CD4-positive, alpha-beta T cell treated with Interleukin-1 beta for 1 hour (primary cell): ENCODE measurements at places on chromosomes 3 and 15.

DNA sequence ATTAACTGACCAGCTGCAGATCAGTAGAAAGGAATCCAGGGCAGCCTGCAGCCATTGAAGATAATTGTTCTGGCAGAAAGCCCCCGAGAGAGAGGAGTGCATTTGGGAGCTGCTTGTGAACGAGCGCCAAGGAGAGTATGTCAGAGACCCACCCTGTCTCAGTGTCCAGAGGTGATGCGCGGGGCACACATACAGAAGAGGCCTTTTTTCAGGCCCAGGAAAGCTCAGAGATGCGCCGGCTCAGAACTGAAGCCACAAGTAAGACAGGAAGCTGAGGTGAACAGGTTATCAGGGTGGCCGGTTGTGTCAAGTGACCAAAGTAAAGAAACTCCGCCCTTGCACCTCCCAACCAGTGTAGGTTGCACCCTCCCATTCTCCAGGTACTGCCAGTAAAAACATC lies 59.8 kb upstream of the HEG1 start:
- DNase-seq, result no peak

DNA sequence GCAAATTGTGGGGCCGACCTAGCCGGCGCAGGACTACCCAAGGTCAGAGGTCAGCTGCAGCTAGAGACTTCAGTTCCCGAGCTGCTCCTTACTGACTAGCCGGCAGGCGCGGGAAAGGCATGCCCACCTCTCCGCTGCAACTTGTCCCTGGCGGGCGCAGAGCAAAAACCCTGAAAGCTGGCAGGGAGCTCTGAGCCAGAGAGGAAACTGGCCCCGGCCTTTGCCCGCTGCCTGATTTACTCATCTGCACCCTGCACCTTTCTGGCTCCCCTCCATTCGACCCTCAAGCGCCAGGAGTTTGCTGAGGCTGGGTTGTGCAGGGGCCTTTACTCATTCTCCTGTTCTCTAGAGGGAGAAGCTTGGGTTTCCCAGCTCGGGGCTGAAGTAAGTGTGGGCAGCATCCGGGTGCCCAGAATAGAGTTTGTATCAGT lies 1.5 kb downstream of the ZIC4 start:
- no peak for DNase-seq

DNA sequence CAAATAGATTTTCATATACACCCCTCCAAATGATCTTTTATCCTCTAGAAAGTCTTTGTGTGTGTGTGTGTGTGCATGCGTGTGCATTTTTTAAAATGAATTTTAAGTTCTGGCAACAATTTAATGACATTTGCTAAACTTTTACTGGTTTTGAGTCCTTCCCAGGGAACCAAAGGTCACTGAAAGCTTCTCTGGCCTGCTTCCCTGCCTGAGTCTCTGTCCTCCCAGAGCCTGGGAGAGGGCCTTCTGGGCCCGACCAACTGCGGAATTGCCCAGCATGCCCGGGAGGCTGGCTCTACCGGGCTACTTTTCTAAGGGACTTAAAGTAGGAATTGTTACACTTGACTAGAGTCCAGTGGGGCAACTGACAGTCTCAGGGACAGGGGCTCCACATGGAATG lies 7.4 kb upstream of the RBPMS2 start:
- DNase-seq, result no peak

DNA sequence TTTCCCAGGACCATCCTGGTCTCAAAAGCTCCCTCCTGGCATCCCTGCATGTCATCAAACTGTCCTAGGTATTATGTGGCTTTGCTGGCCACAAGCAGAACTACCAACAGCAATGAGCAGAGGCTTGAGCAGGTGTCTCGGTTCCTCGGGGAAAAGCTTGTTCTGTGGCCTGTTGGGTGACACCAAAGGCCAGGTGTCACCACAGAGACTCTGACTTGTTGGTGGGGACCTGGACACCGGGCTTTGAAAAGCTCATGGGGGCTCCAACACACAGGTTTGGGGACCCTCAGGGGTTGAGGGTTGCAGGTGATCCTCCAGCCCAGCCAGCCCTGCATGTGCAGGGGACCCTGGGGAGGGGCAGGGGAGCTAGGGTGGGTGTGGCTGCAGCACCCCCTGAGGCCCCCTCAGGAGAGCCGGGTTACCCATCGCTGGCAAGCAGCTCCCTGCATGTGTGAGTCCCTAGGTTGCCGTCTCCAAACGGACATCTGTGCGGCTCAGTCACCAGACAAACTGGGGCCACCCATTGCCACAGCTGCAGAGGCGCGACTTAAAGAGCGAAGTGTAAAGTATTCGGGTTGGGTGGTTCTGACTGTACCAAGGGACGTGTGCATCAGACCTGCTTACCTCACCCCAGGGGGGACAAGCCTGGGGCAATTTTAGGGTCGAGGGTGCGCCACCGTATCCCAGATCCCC lies 140.1 kb downstream of the CHSY1 start:
- no peak for DNase-seq

DNA sequence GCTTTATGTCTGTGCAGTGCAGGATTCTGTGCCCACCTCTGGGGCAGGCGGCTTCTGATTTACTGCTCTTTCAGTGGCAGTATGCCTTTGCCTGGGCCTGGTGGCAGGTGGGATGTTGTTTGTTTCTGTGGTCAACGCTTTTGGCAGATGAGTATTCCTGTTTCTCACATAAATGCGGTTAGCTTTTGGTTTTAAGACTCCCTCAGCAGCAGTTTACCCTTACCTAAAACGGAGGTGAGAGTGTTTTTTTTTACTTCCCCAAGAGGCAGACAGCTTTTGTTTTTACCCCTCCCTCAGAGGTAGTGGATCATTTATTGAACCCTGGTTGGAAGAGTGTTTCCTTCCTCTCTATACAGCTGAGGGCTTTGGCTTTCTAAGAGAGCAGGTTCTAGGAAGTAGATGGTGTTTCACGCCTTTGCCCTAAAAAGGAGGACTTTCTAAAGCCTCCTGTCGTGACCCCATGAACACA lies 134.1 kb upstream of the PLSCR5 start:
- no peak for DNase-seq

DNA sequence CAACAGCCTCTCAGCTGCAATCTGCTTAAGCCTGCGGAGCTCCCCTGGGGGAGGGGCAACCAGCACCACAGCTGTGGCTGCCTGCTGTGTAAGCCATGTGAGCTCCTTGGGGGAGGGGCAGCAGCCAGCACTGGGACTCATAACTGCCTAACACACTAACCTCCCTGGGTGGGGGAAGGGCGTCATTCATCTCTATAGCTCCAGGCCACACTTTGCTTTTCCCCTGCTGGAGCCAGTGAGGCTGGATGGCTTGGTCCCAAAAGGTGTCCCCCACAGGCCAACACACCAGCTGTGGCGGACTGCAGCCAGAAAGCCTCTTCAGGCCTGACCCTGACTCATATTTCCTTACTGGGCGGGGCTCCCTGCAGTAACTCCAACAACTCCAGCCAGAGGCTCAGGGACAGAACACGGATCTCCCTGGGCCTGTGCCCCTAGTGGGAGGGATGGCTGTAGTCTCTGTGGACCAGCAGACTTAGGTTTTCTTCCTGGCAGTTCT lies 129.8 kb downstream of the PPM1L start:
- DNase-seq, result no peak

DNA sequence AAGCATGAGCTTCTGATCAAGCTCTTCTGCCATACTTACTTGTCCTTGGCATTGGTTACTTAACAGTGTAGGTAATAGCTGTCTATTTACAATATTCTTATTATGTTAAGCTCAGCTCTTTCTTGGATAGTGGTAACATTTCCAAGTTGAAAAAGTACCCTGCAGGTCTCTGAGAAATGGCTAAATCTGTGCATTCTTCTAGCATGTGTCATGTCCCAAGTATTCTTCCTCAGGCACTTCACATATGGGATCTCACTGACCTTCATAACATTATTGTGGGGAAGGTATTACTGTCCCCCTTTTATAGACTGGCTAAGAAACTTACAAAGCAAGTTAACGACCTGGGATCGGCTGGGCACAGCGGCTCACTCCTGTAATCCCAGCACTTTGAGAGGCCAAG lies 236.1 kb downstream of the RORA start:
- DNase-seq, result no peak

- DNase-seq, result no peak
These were observed 601.2 kb downstream of the FOXP1 start for GRCh38 chr3:70982284-70982683.

DNA sequence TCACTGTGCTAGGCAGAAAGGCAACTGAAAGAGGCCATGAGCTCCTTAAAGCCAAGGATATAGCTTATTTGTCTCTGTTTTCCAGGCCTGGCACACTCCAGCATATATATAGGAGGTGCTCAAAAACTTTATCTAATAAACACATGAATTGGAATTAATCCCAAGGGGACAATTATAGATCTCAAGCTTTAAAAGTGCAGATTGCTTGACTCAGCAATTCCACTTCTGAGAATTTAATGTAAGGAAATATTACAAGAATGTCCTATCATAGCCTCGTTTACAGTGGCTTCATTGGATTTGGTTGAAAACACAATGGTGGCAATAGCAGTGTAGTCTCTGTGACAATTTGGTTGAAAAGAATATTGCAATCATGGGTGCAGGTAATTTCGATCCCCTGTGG lies 267.3 kb downstream of the SHQ1 start:
- no peak for DNase-seq

GRCh38 chr15:70240082-70240481 lies 142.4 kb upstream of the TLE3 start:
- DNase-seq, result peak; percentile 57

DNA sequence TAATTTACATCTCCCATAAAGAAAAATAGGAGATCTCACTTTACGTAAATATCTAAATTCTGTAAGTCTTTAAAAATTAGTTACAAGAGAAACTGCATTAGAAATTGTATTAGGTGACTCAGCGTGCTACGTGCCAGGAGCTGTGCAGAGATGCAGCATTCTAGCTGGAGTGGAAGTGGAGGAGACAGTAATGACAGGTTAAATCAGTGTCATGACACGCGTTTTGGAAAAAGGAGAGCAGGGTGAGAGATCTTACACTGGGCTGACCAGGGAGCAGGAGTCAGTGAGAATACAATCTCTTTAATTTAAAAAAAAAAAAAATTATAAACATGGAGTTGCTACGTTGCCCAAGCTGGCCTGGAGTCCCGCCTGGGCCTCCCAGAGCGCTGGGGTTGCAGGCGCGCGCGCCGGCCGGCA lies 635 bp downstream of the TUBGCP5 start:
- no peak for DNase-seq

- DNase-seq, result no peak
These were observed 13.9 kb downstream of the PHLDB2 start for GRCh38 chr3:111872979-111873378.

GRCh38 chr15:31265871-31266711 lies 60.5 kb upstream of the KLF13 start:
- DNase-seq, result peak; percentile 83

GRCh38 chr3:186216900-186217819 lies 108.3 kb upstream of the ETV5 start:
- no peak for DNase-seq

GRCh38 chr15:52879145-52879544 lies 89.0 kb upstream of the ONECUT1 start:
- DNase-seq, result no peak
